ENCODE measurements at places on chromosomes 2 and 18. TPM values are rescaled to one million over a fixed set of nuclear protein-coding genes. Genes with fewer than 3 reads are reported as not detected.

DNA sequence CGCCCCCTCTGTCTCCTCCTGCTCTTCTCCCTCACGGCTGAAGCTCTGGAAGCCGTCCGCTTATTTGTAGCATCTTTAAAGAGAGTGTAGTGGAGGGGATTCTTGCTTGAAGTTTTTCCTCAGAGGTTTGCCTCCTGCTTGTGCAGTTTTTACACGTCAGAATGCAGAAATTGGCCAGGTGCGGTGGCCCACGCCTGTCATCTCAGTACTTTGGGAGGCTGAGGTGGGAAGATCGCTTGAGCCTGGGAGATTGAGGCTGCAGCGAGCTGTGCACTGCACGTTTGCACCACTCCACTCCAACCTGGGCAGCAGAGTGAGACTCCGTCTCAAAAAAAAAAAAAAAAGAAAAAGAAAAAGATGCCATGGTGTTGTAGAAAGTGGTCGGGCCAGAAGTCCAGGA is 69.0 kb downstream of the ITGB1BP1 start:
- H3K4me1 ChIP-seq = no peaks in the 10 kb centered on the region
- peaks cover 9% of the 10 kb centered on the region for H3K36me3 ChIP-seq
- no peak for DNase-seq
- H3K4me3 ChIP-seq = no peak overlapping the region
- no peak overlapping the region for H3K27ac ChIP-seq

DNA sequence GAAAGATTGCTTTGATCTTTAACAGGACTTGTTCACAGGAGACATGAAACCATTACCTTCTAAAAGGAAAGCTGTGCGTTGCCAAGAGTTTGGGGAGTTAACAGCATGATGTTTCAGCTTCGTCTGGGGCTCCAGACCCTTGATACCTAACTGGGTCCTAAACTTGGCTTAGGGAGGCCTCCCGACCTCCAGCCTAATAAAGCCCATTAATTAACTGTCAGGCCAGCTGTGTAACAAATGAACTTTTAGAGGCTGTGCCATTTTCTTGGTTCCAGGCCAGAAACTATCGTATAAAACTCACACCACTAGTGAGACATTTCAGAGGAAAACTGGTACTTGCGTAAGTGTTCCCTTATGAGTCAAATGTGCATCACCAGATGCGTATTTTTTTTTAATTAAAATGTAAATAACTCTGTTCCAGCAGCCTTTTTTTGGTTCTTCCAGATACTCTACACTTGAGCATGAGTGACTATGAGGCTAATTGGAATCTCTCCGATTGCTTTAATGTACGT is 236.5 kb downstream of the BCL2 start:
- H3K36me3 ChIP-seq = no peaks in the 10 kb centered on the region
- no peaks in the 10 kb centered on the region for H3K27me3 ChIP-seq
- H3K4me1 ChIP-seq = no peaks in the 10 kb centered on the region
- DNase-seq = no peak
- H3K27ac ChIP-seq = no peak overlapping the region

GRCh38 chr18:76502551-76502950 is 7.5 kb upstream of the ZNF516 start:
- no peak for DNase-seq
- H3K27me3 ChIP-seq = no peaks in the 10 kb centered on the region
- H3K27ac ChIP-seq = no peak overlapping the region
- no peak overlapping the region for H3K4me3 ChIP-seq
- no peaks in the 10 kb centered on the region for H3K36me3 ChIP-seq

PRKAG3 gene
- total RNA-seq = not detected

GRCh38 chr18:77750006-77750405 is 500.4 kb downstream of the GALR1 start:
- no peaks in the 10 kb centered on the region for H3K36me3 ChIP-seq
- peak; percentile 57 for DNase-seq
- no peak overlapping the region for H3K27ac ChIP-seq
- H3K4me1 ChIP-seq = no peaks in the 10 kb centered on the region

GRCh38 chr2:158668001-158668765 is 126.9 kb upstream of the DAPL1 start:
- no peaks in the 10 kb centered on the region for H3K27me3 ChIP-seq
- no peak overlapping the region for H3K27ac ChIP-seq
- DNase-seq = no peak
- no peak overlapping the region for H3K4me3 ChIP-seq

DNA sequence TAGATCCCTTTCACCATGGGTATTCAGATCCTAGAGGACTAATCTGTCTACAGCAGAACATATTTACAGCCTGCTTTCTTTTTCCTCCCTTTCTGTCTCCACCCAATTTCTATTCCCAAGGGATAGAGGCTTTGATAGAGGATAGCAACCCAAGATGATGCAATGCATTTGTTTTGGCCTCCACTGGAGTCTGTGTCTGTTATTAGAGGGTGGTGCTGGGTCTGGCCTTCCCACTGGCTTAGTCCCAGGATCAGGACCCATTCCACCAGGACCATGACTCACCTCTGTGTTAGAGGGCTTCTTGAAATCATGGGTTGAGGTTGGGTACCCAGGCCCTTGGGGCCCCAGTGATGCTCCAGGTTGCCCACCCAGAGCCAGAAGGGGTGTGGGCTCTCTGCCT is 239.7 kb upstream of the TNP1 start:
- DNase-seq = no peak
- H3K36me3 ChIP-seq = no peaks in the 10 kb centered on the region
- no peak overlapping the region for H3K27ac ChIP-seq
- no peaks in the 10 kb centered on the region for H3K4me1 ChIP-seq
- no peak overlapping the region for H3K4me3 ChIP-seq

- no peak overlapping the region for H3K27ac ChIP-seq
- no peaks in the 10 kb centered on the region for H3K36me3 ChIP-seq
- DNase-seq = no peak
- H3K4me1 ChIP-seq = no peaks in the 10 kb centered on the region
- no peaks in the 10 kb centered on the region for H3K27me3 ChIP-seq
Measured at GRCh38 chr2:224055101-224055500, 16.0 kb upstream of the SERPINE2 start.

- DNase-seq = no peak
- H3K4me3 ChIP-seq = no peak overlapping the region
- no peaks in the 10 kb centered on the region for H3K27me3 ChIP-seq
- no peak overlapping the region for H3K27ac ChIP-seq
Measured at GRCh38 chr2:29238497-29238896, 123.3 kb downstream of the CLIP4 start.

EVA1A gene
- total RNA-seq = 51.3 TPM

MYO7B gene
- total RNA-seq = 4.7 TPM

DNAJC5G gene
- total RNA-seq = not detected

- H3K27ac ChIP-seq = no peak overlapping the region
- DNase-seq = no peak
- no peaks in the 10 kb centered on the region for H3K36me3 ChIP-seq
- H3K4me1 ChIP-seq = no peaks in the 10 kb centered on the region
- no peak overlapping the region for H3K4me3 ChIP-seq
Measured at GRCh38 chr18:11419338-11419737, 190.1 kb upstream of the SLC35G4 start.

GRCh38 chr2:241906826-241907570 is 37.5 kb downstream of the RTP5 start:
- H3K4me1 ChIP-seq = no peaks in the 10 kb centered on the region
- H3K4me3 ChIP-seq = no peak overlapping the region
- H3K27ac ChIP-seq = no peak overlapping the region
- no peaks in the 10 kb centered on the region for H3K27me3 ChIP-seq
- no peak for DNase-seq
- no peaks in the 10 kb centered on the region for H3K36me3 ChIP-seq

DNA sequence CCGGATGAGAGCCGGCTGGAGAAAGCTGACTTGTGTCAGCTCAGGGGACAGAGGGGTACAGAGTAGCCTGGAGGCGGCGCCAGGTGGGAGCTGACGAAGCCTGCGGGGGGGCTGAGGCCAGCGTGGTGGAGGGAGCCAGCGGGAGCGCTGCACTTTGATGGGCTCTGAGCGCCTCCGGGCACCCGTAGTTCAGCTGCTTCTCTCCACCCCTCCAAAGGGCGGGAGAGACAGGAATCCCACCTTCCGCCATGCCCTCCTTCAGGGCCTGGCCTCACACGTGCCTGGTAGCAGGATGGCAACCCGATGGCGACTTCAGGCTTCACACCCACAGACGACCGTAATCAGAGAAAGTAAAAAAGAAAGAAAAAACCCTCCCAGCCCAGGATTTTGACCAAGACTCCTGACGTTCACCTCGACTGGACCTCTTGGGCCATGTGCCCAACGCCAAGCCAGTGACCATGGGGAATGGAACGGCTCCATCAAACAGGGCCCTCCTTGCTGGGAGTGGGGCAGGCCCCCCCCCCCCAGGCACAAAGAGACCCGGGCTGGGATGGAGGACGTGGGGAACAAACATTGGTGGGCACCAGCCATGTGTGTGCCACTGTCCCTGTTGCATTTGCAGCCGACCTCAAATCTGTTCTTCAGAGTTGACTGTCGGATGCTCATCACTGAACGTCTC is 60.7 kb upstream of the ASAP2 start:
- DNase-seq = no peak
- no peak overlapping the region for H3K27ac ChIP-seq
- H3K27me3 ChIP-seq = no peaks in the 10 kb centered on the region
- H3K4me3 ChIP-seq = no peak overlapping the region
- H3K4me1 ChIP-seq = peaks cover 6% of the 10 kb centered on the region

MPP4 gene
- 0.15 TPM for total RNA-seq

IAH1 gene
- 29.4 TPM for total RNA-seq

- H3K36me3 ChIP-seq = peaks cover 4% of the 10 kb centered on the region
- peak; percentile 19 for DNase-seq
- no peak overlapping the region for H3K4me3 ChIP-seq
Measured at GRCh38 chr2:231717281-231718171, 9.2 kb downstream of the PTMA start.

ITGB6 gene
- 141 TPM for total RNA-seq

- H3K36me3 ChIP-seq = no peaks in the 10 kb centered on the region
- H3K4me3 ChIP-seq = no peak overlapping the region
- DNase-seq = no peak
- no peaks in the 10 kb centered on the region for H3K4me1 ChIP-seq
- no peak overlapping the region for H3K27ac ChIP-seq
- H3K27me3 ChIP-seq = no peaks in the 10 kb centered on the region
Measured at GRCh38 chr2:16055848-16056580, 115.7 kb downstream of the MYCN start.

DNA sequence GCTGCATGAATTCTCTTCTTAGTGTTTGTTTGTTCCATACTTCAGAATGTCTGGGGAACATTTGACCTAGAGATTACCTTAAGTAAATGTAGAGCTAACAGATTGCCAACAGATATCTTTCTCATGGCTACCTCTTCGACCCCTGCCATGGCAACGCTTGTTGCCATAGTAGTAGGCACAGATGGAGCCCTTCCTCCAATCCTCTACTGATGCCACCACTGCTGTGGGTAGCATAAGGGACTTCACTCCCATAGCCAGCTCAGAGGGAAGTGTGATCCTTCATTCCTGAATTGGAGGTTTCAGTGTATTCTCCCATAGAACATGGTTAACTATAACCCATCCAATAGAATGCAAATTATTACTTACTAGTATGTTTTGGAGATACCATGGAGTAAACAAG is 543.6 kb upstream of the NRP2 start:
- H3K27me3 ChIP-seq = no peaks in the 10 kb centered on the region
- no peak overlapping the region for H3K27ac ChIP-seq
- DNase-seq = no peak
- no peaks in the 10 kb centered on the region for H3K4me1 ChIP-seq
- H3K4me3 ChIP-seq = no peak overlapping the region

DNA sequence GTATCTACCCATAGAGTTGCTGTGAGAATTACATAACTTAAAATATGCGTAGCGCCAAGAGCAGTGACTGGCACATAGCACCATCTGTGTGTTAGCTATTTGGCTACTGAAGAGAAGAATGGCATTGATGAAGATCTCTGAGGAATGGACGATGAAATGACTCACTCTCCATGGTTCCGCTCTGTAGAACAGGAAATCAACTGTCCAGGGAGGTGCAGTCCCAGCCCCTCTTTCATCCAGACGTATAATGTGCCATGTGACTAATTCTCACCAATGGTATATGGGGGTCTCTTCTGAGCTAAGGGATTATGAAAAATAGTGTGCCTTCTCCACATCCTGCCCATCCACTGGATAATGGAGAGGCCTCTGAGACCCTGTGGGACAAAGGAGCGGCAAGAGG is 254.8 kb downstream of the CYP26B1 start:
- H3K4me3 ChIP-seq = no peak overlapping the region
- no peak for DNase-seq
- H3K36me3 ChIP-seq = no peaks in the 10 kb centered on the region
- no peaks in the 10 kb centered on the region for H3K4me1 ChIP-seq
- H3K27ac ChIP-seq = no peak overlapping the region

- no peaks in the 10 kb centered on the region for H3K27me3 ChIP-seq
- H3K4me1 ChIP-seq = no peaks in the 10 kb centered on the region
- H3K4me3 ChIP-seq = no peak overlapping the region
- no peaks in the 10 kb centered on the region for H3K36me3 ChIP-seq
- H3K27ac ChIP-seq = no peak overlapping the region
Measured at GRCh38 chr2:226159875-226160479, 639.6 kb downstream of the IRS1 start.

SLC19A3 gene
- 28.1 TPM for total RNA-seq

- no peaks in the 10 kb centered on the region for H3K4me1 ChIP-seq
- H3K27me3 ChIP-seq = no peaks in the 10 kb centered on the region
- H3K27ac ChIP-seq = no peak overlapping the region
- no peak overlapping the region for H3K4me3 ChIP-seq
Measured at GRCh38 chr2:119657466-119658145, 21.4 kb upstream of the TMEM177 start.

EFEMP1 gene
- total RNA-seq = 190 TPM

DNA sequence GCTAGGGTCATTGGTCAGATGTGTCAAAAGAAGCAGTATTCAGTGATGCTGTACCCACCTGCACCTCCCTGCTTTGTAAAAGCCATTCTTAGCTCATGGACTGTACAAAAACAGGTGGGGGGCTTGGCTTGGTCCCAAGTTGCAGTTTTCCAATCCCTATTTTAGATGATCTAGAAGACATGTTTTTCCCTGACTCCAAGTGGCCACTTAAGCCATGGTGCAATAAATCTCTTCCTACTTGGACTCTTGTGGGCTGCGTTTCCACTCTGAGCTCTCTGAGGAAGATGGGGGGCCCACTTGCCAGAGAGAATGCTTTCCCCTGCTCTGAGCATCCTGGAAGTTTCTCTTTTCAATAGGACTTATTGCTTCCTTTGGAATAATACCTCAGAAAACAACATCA is 57.0 kb upstream of the SPP2 start:
- no peak overlapping the region for H3K4me3 ChIP-seq
- H3K27me3 ChIP-seq = no peaks in the 10 kb centered on the region
- H3K36me3 ChIP-seq = no peaks in the 10 kb centered on the region
- no peaks in the 10 kb centered on the region for H3K4me1 ChIP-seq
- no peak for DNase-seq
- no peak overlapping the region for H3K27ac ChIP-seq

DNA sequence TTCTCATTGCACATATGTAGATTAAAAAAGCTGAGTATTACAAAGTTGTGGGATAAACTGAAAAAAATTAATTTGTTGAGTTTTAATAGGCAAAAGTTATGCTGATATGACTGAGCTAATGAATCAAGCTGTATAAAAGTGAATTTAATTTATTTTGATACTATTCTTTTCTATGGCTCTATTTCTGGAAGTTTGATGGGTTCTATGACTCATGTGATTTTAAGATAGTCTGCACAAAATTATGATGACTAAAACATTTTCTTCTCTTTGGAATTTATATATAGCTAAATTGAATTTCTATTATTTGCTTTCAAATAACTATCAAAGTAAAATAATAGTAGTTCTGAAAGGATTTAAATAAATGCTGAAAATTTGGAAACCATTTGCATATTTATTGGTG is 71.0 kb upstream of the MMADHC start:
- peaks cover 2% of the 10 kb centered on the region for H3K4me1 ChIP-seq
- no peaks in the 10 kb centered on the region for H3K27me3 ChIP-seq
- DNase-seq = no peak
- no peaks in the 10 kb centered on the region for H3K36me3 ChIP-seq
- H3K27ac ChIP-seq = no peak overlapping the region
